ENCODE measurements at places on chromosomes 1 and 21. TPM values are rescaled to one million over a fixed set of nuclear protein-coding genes. Genes with fewer than 3 reads are reported as not detected.
A peak's percentile ranks its signal among the peaks of the same experiment; 100 is the strongest.

GRCh38 chr1:204306076-204306475 is 53.7 kb downstream of the PLEKHA6 start:
- H3K4me3 ChIP-seq = no peak overlapping the region
- no peak for DNase-seq
- H3K27me3 ChIP-seq = no peaks in the 10 kb centered on the region
- no peaks in the 10 kb centered on the region for H3K36me3 ChIP-seq

DNA sequence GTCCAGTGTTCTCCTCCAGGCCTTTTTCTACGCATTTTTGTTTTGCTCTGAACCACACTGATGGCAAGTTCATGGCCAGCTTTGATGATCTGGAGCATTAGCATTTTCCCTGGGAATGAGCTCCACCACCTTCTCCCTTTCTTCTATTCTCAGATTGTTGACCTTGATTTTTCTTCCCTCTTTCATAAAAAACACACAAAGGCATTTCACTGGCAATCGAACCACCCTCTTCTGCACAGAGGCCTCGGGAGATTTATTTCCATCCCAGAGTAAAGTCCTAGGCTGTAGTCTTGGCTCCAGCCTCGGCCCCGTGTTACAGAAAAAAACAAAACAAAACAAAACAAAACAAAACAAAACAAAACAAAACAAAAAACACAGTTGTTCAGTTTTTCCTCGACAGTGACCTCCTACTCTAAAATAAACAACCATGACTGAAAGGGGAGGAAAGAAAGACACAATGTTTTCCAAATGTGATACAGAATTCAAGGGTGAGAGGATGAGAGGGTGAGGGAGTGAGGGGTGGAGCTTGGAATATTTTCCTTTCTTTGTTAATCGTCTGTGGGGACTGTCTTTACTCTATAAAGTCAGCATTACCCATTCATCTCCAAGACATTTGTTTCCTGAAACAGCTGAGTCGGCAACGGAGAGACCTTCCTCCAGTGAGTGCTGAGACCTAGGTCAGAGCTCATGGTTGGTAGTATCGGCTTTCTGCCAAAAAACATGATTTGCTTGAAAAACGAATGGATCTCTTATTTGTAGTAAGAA is 29.8 kb upstream of the RNF186 start:
- no peaks in the 10 kb centered on the region for H3K4me1 ChIP-seq
- H3K36me3 ChIP-seq = no peaks in the 10 kb centered on the region
- no peak overlapping the region for H3K4me3 ChIP-seq
- DNase-seq = no peak
- H3K27ac ChIP-seq = no peak overlapping the region

DNA sequence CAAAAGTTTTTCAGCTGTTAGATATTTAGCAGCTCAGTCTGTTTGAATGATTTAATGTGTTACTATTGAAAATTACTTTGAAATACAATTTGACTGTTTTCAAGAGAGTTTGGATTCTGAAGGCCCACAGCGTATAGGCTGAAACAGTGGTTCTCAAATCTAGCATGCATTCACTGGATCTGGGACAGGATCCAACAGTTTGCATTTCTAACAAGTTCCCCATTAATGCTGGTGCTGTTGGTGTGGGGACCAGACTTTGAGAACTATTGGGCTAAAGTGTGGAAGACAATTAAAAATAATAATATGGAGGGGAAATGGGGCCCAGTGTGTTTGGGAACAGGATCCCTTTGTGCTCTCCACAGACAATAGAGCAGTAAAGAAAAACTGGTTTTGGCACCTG is 31.9 kb downstream of the ITSN1 start:
- H3K4me3 ChIP-seq = no peak overlapping the region
- H3K4me1 ChIP-seq = no peaks in the 10 kb centered on the region
- H3K36me3 ChIP-seq = no peaks in the 10 kb centered on the region

GRCh38 chr1:243950166-243950565 is 100.1 kb upstream of the AKT3 start:
- no peak overlapping the region for H3K27ac ChIP-seq
- no peaks in the 10 kb centered on the region for H3K4me1 ChIP-seq

- no peaks in the 10 kb centered on the region for H3K4me1 ChIP-seq
- H3K4me3 ChIP-seq = no peak overlapping the region
- H3K36me3 ChIP-seq = no peaks in the 10 kb centered on the region
- no peak for DNase-seq
- no peak overlapping the region for H3K27ac ChIP-seq
These were observed 120.5 kb downstream of the LTN1 start for GRCh38 chr21:28872218-28872617.

DNA sequence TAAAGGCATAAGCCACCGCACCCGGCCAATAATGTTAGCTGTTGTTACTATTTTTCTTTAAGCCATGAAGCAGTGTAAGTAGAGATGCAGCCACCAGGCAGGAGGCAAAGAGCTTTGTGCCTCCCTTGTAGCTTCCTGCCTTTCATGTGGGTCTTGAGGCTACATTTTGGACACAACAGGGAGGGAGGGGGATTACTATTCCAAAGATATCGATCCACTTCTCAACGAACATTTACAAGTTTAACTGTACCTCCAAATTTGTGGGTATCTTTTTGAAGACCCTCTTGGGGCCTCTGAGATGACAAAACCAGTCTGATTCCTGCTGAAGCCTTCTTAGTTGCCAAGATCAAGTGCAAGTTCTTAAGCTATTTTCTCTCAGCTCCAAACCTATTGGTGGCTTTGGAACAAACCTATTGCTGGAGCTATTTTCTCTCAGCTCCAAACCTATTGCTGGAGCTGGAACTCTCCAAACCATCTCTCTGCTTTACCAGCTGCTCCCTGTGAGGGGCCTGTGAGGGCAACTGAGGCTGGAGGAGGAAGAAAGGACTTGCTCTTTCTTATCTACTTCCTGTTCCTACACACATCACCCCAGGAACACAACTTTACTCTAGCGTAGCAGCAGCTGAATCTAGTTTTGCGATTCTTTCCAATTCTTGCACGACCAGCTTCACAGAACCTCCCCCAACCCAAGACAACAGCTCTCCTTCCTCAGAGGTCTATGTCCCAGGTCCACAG is 16.1 kb upstream of the RCAN3 start:
- no peaks in the 10 kb centered on the region for H3K4me1 ChIP-seq
- no peak overlapping the region for H3K4me3 ChIP-seq
- no peaks in the 10 kb centered on the region for H3K36me3 ChIP-seq
- DNase-seq = no peak

- H3K4me3 ChIP-seq = no peak overlapping the region
- no peak for DNase-seq
- H3K27me3 ChIP-seq = no peaks in the 10 kb centered on the region
- no peaks in the 10 kb centered on the region for H3K36me3 ChIP-seq
- H3K4me1 ChIP-seq = no peaks in the 10 kb centered on the region
These were observed 378.5 kb downstream of the SMYD3 start for GRCh38 chr1:246128494-246129069.

- no peaks in the 10 kb centered on the region for H3K4me1 ChIP-seq
- H3K27me3 ChIP-seq = no peaks in the 10 kb centered on the region
- DNase-seq = no peak
These were observed 300.9 kb downstream of the BRINP3 start for GRCh38 chr1:190176776-190177175.

GRCh38 chr21:44337941-44338895 is 972 bp downstream of the CFAP410 start:
- H3K36me3 ChIP-seq = no peaks in the 10 kb centered on the region
- no peaks in the 10 kb centered on the region for H3K4me1 ChIP-seq
- no peak overlapping the region for H3K4me3 ChIP-seq
- H3K27me3 ChIP-seq = no peaks in the 10 kb centered on the region
- no peak overlapping the region for H3K27ac ChIP-seq
- DNase-seq = peak; percentile 85

DNA sequence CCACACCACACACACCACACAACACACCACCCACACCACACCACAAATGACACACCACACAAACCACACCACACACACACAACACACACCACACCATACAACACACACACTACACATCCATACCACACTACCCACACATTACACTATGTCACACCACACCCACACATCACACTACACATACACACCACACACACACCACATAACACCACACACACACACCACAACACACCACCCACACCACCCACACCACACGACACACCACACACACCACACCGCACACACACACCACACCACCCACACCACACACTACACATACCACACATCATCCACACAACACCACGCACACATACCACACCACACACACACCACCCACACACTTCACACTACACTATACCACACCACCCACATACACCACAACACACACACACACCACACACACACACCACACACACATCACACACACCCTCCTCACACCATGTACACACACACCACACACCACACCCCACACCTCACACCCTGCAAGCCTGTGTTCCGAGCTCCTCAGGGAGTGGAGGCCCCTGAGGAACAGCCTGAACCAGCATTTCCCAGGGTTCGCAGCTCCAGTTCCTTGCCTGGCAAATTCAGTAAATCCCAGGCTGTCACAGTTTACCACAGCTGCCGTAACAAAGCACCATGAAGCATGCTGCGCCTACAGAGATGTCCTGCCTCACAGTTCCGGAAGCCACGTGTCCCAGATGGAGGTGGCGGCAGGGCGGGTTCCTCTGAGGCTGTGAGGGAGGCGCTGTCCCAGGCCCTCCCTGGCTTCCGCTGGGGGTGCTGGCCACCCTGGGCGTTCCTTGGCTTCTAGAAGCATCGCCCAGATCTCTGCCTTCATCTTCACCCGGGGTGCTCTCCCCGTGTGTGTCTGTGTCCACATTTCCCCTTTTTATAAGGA is 69.8 kb upstream of the ATP5PO start:
- H3K27ac ChIP-seq = no peak overlapping the region
- no peaks in the 10 kb centered on the region for H3K36me3 ChIP-seq
- no peak for DNase-seq
- no peak overlapping the region for H3K4me3 ChIP-seq
- no peaks in the 10 kb centered on the region for H3K27me3 ChIP-seq

GRCh38 chr1:36284061-36284460 is 22.1 kb upstream of the SH3D21 start:
- no peak for DNase-seq
- H3K36me3 ChIP-seq = peaks cover 8% of the 10 kb centered on the region
- H3K4me1 ChIP-seq = no peaks in the 10 kb centered on the region
- no peak overlapping the region for H3K27ac ChIP-seq

GRCh38 chr1:8902765-8903164 is 24.3 kb upstream of the ENO1 start:
- peak overlapping the region; percentile 30 for H3K27ac ChIP-seq
- no peaks in the 10 kb centered on the region for H3K36me3 ChIP-seq
- H3K27me3 ChIP-seq = no peaks in the 10 kb centered on the region
- no peak for DNase-seq

DNA sequence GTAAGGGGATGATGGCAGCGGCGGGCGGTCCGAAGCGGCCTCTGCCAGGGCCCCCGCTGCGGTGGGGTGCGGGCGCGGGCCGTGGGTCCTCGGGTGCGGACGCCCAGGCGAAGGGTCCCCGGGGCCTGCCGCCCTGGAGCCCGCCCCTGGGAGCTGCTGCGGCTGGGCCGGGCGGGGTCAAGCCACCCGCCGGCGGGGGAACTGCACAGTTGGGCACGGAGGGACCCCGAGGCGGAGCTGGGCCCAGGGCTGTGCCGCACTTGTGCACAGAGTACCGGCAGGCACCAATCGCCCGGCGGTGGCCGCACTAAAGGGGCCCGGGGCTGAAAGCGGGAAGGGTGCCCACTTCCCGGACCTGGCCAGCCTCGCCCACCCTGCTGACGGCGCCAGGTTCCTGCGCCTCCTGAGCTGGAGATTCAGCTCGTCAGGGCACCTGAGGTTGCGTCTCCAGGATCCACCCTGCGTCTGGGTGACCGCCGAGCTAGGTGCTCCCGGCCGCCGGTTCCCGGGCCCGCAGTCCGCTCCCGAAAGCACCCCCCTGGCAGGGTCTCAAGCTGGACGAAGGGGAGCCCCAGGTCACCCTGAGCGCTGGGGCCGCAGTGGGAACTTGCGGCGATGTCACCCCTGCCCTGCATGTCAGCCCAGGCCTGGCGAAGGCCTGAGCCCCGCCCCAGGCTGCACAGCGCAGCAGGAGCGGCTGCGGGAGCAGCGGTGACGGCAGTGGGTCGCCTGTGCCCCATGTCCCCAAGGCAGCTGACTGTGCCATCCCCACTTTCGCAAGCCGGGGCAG is 56.7 kb upstream of the ETV3 start:
- H3K27ac ChIP-seq = no peak overlapping the region
- H3K4me1 ChIP-seq = no peaks in the 10 kb centered on the region
- H3K36me3 ChIP-seq = no peaks in the 10 kb centered on the region
- H3K4me3 ChIP-seq = no peak overlapping the region

- H3K27ac ChIP-seq = peak overlapping the region; percentile 71
- peaks cover 6% of the 10 kb centered on the region for H3K4me1 ChIP-seq
- DNase-seq = no peak
- H3K36me3 ChIP-seq = peaks cover 12% of the 10 kb centered on the region
- H3K27me3 ChIP-seq = no peaks in the 10 kb centered on the region
These were observed 7.0 kb downstream of the TINAGL1 start for GRCh38 chr1:31583082-31583994.

DNA sequence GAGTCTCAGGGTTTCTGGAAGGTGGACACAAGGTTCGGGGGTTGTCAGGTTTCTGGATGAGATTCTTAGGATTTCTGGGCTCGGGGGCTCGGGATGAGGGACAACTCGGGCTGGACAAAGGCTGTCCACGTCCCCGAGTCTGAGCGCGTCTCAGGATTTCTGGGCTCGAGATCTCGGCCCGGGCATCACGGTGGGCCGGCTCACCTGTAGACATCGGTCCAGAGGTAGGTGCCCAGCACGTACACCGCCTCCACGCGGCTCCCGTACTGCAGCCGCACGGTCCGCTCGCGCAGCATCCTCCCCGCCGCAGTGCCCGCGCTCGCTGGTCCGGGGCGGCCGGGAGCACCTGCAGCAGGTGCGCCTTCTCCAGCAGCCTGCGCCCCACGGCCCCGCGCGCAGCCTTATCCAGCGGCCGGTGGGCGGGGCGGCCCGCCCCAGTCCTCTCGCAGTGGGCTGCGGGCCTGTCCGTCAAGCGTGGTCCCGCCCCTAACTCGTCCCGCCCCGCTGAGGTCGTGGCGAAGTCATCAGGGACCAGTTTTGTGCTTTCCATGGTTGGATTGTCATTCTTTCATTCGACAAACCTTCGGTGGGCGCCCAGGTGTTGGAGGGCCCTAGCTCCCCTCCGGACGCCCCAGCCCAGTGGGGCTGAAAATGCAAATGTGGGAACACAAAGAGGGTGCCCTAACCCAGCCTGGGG is at the start of gene PADI2:
Gene PADI2 (minus strand): TSS at position 376 of the 697 bp plus-strand sequence. CDS start 80 bp downstream, at position 296.
- DNase-seq = peak; percentile 86
- H3K4me1 ChIP-seq = no peaks in the 10 kb centered on the region
- no peaks in the 10 kb centered on the region for H3K36me3 ChIP-seq
- H3K27me3 ChIP-seq = no peaks in the 10 kb centered on the region

DNA sequence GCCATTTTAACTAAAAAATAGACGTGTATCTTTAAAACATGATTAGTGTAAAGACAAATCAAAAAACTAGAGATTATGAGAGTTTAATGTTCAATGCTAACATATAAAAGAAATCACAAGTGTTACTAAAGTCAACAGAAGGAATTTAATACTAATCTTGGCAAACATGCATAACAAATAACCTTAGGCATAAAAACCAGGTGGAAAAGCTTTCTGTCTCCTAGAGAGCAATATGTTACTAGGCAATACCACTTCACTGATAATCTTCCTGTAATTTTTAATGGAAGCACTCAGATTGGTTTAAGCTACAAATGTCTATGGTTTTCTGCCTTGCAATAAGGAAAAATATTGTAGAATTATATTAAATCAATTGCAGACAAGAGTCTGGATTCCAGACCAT is 121.9 kb downstream of the NME7 start:
- H3K27me3 ChIP-seq = no peaks in the 10 kb centered on the region
- no peaks in the 10 kb centered on the region for H3K36me3 ChIP-seq
- no peak for DNase-seq
- H3K4me1 ChIP-seq = no peaks in the 10 kb centered on the region
- H3K27ac ChIP-seq = no peak overlapping the region
- H3K4me3 ChIP-seq = no peak overlapping the region

The CADM3 gene
- total RNA-seq = 41.2 TPM

The AMY1B gene
- total RNA-seq = not detected

The NFIA gene
- total RNA-seq = 139 TPM

The KRTAP13-2 gene
- not detected for total RNA-seq

The FAM131C gene
- total RNA-seq = 0.26 TPM

The DNAI4 gene
- 20.8 TPM for total RNA-seq

All from aorta (tissue), 5 donors.